ENCODE measurements at places on chromosomes 1 and 21.

GRCh38 chr1:36909946-36910725 lies 124.2 kb downstream of the GRIK3 start:
- no peak for DNase-seq

DNA sequence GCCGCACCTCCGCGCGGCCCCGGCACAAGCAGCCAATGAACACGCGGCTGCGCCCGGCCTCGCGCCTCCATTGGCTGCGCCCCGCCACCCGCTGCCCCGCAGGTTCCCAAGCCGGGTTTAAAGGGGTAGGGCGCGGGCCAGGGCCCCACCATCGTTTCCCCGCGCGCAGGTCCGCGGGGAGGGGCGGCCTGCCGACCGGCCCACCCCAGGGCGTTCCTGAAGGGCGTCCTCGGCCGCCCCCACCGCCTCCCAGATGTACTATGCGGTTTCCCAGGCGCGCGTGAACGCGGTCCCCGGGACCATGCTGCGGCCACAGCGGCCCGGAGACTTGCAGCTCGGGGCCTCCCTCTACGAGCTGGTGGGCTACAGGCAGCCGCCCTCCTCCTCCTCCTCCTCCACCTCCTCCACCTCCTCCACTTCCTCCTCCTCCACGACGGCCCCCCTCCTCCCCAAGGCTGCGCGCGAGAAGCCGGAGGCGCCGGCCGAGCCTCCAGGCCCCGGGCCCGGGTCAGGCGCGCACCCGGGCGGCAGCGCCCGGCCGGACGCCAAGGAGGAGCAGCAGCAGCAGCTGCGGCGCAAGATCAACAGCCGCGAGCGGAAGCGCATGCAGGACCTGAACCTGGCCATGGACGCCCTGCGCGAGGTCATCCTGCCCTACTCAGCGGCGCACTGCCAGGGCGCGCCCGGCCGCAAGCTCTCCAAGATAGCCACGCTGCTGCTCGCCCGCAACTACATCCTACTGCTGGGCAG lies at the start of gene OLIG1:
TSS of gene OLIG1 (plus strand) at position 148 of the 750 bp plus-strand sequence. CDS start at position 254, 106 bp downstream.
- DNase-seq: peak; percentile 41

- DNase-seq: no peak
Observed at GRCh38 chr1:167627865-167628641, 2.0 kb upstream of the RCSD1 start.

GRCh38 chr1:207428783-207429182 lies 25.3 kb upstream of the CR2 start:
- DNase-seq: no peak

DNA sequence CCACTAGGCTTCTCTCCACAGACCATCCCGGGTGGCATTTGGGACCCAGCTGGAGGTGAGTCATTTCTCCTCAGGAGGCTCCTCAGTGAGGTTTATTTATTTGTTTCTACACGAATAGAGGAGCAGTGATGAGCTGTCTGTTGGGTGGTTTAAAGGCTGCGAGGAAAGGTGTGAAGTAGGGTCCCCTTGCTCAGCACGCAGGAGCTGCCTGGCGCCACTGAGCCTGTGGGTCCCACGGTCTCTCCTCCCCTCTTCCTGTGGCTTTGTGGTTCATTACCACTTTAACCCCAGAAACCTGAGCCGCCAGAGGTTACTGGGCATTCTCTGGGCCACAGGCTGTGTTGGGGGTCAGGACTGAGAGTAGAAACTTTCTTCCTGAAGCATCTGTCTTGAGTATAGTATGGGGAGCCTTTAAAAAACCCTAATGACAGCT lies 39.9 kb downstream of the IL6R start:
- DNase-seq: no peak

GRCh38 chr21:39048064-39048463 lies 135.2 kb downstream of the PSMG1 start:
- no peak for DNase-seq

- DNase-seq: no peak
Observed at GRCh38 chr1:151635479-151636072, 23.7 kb downstream of the SNX27 start.

DNA sequence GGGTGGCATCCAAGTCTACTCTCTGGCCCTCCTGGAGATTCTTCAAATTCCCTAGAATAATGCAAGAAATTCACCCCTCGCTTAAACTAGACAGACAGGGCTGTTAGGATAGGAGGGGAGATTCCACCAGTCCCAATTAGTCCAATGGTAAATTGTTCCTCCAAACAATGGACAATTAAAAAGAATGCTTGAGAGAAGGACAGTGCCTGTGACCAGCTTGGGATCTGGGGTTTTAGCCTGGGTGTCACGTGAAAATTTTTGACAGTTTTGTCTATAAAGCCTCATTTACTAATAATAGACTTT lies 177.7 kb upstream of the RAB4A start:
- no peak for DNase-seq
